Activated naive CD8-positive, alpha-beta T cell treated with anti-CD3 and anti-CD28 coated beads, Interleukin-2, amount 50 U/mL, for 24 hours (primary cell): ENCODE measurements at places on chromosomes 5 and 9.
A peak's percentile ranks its signal among the peaks of the same experiment; 100 is the strongest.

- no peak for DNase-seq
These were observed 12.9 kb downstream of the RGMB start for GRCh38 chr5:98786191-98786853.

GRCh38 chr9:7456793-7457530 is 342.6 kb downstream of the DMAC1 start:
- no peak for DNase-seq

GRCh38 chr5:10161778-10162177 is 87.9 kb downstream of the ATPSCKMT start:
- no peak for DNase-seq

GRCh38 chr5:140176031-140176387 is 1.0 kb downstream of the CYSTM1 start:
- DNase-seq: no peak

- DNase-seq: no peak
These were observed at the start of gene FGD3 for GRCh38 chr9:92947268-92948037. Gene FGD3 (plus strand): TSS chr9:92947523. CDS start chr9:92976257, 28,734 bp downstream.

- no peak for DNase-seq
These were observed 74.8 kb downstream of the ICE1 start for GRCh38 chr5:5497152-5497788.

- no peak for DNase-seq
These were observed 101.6 kb upstream of the CPEB4 start for GRCh38 chr5:173786286-173787187.

- DNase-seq: peak; percentile 34
These were observed at the start of gene GZMA for GRCh38 chr5:55102348-55102747. Gene GZMA (plus strand): TSS chr5:55102646. CDS start chr5:55102683, 37 bp downstream.

DNA sequence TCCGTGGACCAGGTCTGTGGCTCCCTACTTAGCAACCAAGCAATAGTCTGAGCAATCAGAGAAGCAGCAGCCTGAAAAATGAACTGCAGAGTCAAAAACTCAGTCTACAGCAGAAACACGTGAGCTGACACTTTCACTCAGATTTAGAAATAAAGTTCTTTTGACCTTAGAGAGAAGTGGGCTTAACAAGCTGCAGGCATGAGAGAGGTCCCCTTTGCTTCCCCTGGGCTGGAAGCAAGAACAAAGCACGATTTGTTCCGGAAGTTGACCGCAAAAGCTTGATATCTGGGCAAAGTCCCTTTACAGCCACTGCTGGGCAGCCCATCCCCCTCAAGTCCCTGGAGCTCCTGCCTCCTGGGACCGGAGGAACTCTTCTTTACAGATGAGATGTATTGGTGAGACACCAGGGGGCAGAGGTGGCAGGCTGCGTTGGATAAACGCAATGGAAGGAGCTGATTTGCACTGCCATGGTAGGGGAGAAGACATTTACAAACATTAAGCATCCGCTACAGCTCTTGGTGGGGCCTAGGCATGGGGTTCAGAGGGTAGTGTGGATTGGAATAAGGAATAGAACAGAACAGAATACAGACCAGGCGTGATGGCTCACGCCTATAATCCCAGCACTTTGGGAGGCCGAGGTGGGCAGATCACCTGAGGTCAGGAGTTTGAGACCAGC is 5.8 kb upstream of the SOWAHA start:
- DNase-seq: no peak

- DNase-seq: no peak
These were observed 17.5 kb downstream of the TGFBI start for GRCh38 chr5:136046246-136046645.

GRCh38 chr5:172142709-172143215 is 45.3 kb downstream of the STK10 start:
- no peak for DNase-seq

DNA sequence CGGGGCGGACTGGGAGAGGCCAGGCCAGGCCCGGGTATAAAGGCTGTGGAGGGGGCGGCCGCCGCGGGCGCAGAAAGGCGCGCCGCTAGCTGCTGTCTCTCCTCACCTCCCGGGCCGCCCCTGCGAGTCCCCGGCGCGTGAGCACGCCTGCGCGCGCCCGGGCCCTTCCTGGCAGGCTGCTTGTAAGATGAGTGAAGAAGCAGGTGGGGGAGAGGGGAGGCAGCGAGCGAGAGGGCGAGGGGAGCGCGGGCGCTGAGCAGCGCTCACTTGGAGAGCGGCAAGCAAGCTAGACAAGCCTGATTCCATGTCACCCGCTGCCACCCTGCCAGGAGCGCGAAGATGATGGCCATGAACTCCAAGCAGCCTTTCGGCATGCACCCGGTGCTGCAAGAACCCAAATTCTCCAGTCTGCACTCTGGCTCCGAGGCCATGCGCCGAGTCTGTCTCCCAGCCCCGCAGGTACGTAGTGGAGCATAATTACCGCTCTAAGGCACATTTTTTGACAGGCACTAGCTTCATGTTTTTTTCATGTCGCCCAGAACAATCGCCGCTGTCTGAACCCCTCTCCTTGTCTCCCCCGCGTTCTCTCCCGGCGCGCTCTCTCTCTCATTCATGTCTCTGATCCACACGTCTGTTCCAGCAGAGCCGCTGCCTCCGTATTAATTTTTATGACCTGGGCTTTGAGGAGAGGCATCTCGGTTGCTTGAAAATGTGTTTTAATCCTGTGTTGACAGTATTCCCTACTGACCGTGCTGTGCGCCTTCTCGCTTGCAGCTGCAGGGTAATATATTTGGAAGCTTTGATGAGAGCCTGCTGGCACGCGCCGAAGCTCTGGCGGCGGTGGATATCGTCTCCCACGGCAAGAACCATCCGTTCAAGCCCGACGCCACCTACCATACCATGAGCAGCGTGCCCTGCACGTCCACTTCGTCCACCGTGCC is at the start of gene POU4F3:
Gene POU4F3, plus strand, starts transcription at position 66 of the 941 bp plus-strand sequence. Its CDS starts 274 bp downstream, at position 340.
- DNase-seq: no peak

DNA sequence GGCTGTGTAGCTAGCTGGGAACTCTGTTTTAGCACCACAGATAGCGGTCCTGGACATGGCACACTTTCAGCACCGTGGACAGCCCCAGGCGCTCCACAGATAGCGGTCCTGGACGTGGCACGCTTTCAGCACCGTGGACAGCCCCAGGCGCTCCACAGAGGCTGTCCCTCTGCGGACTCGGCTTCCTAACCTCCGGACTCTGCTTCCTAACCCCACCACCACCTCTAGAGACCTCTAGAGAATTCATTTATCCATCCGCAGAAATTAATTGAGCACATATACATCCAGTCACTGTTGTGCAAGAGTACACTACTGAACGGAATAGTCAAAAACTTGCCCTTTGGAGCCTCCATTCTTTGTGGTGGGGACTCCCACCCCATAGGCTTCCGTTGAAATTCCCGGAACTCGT is 27.4 kb downstream of the UNC5A start:
- peak; percentile 81 for DNase-seq
